ENCODE measurements at places on chromosomes 6 and 20. TPM values are rescaled to one million over a fixed set of nuclear protein-coding genes. Genes with fewer than 3 reads are reported as not detected.

MYB gene
- 0.09 TPM for polyA plus RNA-seq

DNA sequence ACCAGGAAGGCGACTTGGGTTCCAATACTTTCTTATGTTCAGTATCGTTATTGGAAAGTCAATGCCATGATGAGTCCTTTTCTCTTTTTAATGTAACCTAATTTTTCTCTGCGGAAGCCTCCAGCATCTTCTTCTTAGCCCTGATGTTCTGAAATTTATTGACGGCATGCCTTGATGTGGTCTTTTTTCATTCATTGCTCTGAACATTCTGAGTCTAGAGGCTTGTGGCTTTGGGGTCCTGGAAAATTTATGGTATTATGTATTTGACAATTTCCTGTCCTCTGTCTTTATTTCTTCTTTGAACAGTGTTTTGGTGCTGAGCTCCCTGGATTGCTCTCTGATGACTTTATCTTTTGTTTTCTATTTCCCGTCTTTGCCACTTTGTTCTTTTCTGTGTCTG, 28.7 kb upstream of the MAS1 start:
- DNase-seq: no peak

DNA sequence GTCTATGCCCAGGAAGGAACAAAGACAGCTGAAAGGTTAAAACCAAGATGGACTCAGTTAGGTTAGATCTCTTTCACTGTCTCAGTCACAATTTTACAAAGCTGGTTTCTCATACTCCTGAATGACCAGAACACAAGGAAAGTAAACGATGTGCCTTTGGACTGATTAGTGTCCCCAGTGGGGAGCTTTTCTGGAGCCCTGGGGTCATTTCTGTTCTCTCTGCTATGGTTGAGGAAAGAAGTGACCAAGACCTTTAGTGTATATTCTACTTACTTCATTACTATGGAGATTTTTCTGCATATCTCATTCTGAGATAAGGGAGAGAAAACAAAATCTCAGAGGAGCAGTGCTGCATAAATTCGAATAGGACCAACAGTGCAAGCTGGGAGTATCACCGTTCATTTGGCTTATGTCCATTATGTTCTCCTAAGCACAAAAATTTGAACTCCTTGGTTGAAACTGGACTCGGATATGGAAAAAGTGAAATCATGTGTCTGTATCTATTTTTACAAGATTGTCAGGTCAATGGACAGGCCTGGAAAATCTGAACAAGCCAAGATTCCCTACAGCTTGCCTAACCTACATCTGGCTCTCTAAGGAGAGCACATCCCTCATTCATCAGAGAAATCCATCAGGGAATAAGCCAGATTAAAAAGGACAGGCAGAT, 34.4 kb upstream of the ENPP1 start:
- no peak for DNase-seq

HMGCLL1 gene
- 0.33 TPM for polyA plus RNA-seq

GPX5 gene
- polyA plus RNA-seq: not detected

DNA sequence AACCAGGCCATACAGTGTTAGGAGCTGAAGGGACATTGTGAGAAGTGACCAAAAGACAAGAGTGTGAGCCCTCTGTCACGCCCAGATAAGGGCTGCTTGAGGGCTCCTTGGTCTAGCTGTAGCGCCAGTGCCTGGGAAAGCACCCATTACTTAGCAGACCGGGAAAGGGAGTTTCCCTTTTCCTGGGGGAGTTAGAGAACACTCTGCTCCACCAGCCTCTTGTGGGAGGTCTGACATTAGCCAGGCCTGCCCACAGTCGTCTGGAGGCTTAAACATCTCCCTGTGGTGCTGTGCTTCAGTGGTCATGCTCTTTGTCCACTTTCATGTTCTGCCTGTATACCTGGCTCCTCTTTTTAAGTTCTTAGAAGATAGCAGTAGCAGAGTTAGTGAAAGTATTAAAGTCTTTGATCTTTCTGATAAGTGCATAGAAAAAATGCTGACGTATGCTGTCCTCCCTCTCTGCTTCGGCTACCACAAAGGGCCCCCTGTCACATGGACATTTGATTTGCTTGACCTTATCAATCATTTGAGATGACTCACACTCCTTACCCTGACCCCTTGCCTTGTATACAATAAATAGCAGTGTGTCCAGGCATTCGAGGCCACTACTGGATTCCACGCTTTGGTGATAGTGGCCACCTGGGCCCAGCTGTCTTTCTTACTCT, 201.5 kb upstream of the ECI2 start:
- no peak for DNase-seq

DNA sequence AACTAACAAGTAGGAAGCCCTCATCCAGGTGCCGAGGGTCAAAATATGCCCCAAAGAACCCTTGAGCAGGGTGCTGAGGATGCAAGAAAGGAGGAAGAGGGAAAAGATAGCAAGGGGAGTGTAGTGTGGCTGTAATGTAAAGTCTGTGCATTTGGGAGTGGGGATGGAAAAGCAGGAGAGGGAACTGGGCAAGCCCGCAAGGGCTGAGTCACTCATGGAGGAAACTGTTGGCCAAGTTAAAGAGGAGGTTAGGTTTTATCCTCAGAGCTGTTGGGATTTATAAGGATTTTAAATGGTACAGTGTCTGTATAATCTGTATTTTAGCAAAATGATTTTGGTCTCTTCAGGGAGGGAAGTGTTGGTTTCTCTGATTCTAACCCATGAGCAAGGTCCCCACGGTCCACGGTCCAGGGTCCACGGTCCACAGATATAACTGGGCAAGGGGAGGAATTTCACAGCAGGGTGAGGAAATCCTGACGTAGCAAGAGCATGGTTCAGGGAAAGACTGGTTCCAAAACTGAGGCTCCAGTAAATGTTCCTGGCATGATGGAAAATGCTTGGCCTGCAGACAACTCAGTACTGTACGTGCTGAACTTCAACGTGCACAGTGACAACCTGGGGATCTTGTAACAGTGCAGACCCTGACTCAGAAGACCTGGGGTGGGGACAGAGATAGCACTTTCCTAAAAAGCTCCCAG, 759.8 kb downstream of the PTPRT start:
- DNase-seq: no peak

PTPRK gene
- 53.7 TPM for polyA plus RNA-seq

GRCh38 chr6:5229356-5229755, 31.4 kb downstream of the LYRM4 start:
- DNase-seq: no peak

OR2H2 gene
- not detected for polyA plus RNA-seq

THBS2 gene
- 95.8 TPM for polyA plus RNA-seq

COL21A1 gene
- polyA plus RNA-seq: 0.35 TPM

GRCh38 chr20:7723284-7723683, 217.0 kb downstream of the HAO1 start:
- no peak for DNase-seq

DNA sequence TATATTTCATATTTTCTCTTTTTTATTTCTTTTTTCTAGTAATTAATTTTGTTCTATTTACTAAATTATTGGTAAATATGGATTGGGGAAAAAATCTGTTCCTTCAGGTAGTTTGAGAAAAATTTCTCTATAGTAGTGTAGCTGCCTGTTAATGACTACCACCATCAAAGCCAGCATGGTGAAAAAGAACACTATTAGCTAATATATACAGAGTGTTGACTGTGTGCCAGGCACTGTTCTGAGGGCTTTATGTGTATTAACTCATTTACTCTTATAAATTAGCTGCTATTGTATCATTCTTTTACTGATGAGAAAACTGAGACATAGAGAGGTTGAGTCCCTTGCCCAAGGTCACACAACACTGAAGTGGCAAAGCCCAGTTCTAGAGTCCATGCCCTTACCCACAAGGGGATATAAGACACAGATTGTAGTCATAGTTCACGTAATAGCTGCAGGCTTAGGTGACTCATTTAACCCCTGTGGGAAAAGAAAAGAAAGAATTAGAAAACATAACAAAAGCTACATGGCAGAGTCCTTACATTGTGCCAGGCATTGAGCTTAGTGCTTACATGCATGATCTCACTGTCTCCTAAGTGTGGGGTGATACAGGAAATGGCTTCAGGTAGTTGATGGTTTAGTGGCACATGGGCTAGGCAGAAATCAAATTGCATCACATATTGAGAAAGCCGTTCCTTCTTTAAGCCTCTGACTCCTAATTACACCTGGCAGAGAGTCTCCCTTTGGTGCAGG, 12.2 kb upstream of the AKIRIN2 start:
- no peak for DNase-seq

- no peak for DNase-seq
Measured at GRCh38 chr20:29296256-29297230, 1960.9 kb upstream of the DEFB115 start.

GRCh38 chr6:38676974-38677544, 25.9 kb downstream of the GLO1 start:
- no peak for DNase-seq

- no peak for DNase-seq
Measured at GRCh38 chr6:123681957-123682462, 45.3 kb upstream of the TRDN start.

DNA sequence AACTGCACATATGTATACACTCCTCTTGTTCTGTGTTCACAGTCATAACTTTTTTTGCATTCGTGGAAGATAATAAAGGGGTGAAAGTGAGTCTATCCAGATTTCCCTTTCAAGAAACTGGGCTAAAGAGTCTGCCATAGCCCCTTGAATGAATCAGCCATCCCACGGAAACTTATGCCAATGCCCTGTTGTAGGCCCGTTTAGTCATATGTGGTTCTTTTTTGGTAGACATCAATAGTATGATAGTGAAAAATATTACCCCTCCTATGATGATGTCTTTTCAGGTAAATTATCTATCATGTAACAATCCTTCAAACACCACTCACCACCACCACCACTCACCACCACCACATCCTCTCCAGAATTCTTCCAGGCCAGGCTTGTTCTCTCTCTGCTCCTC, 99.9 kb upstream of the MYLIP start:
- DNase-seq: no peak

DNA sequence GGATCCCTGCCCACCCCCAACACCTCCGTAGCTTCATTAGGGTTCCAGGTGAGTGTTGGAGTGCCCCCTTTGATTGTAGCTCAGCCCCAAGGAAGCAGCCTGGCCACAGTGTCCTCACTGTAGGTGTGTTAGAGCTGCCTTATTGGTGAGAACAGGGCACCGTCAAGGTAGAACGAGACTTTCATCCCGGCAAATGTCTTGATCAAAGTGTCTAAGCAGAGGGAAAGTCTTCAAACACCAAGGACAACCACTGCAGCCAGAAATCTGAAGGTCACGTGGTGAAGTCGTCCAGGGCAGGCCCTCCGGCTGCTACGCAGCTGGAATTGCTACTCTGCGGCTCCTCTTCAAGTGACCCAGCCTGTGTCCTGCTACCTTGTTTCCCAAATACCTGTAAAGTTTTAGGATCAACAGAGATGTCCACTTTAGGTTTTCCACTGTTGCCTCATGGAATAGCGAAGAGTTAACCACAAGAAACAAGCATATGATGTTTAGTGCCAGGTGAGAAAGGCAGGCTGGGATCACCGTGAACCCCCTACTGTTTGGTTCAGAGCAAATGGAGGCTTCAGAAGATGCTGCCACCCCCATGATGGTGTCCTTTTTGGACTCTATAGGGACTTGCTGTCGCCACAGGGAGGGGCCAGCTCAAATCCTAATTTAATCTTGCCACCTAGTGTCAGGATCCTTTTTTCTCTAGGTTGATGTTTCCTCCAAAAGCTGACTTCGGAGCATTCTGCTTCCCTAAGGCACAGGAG, 1.7 kb upstream of the DLL1 start:
- DNase-seq: no peak

- DNase-seq: no peak
Measured at GRCh38 chr6:50585441-50586330, 127.6 kb upstream of the TFAP2D start.

- no peak for DNase-seq
Measured at GRCh38 chr20:35680452-35681183, 15.9 kb upstream of the CPNE1 start.

- DNase-seq: no peak
Measured at GRCh38 chr20:57398231-57398821, 7.1 kb downstream of the RBM38 start.

DNA sequence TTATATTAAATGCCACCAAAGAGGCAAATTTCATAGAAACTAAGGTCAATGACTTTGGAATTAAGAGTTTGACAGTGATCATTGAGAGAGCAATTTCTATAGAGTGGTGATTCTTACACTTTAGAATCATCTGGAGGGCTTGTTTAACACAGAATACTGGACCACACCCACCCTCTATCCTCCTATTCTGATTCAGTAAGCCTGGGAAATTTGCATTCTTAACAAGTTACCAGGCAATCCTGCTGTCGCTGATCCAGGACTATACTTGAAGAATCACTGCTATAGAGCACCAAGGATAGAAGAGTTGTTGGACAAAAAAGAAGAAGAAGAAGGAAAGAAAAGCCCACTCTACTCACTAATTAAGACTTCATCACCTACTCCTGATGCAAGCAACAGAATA, 21.3 kb upstream of the TBX18 start:
- DNase-seq: no peak

RIPOR2 gene
- polyA plus RNA-seq: 7.3 TPM

DNA sequence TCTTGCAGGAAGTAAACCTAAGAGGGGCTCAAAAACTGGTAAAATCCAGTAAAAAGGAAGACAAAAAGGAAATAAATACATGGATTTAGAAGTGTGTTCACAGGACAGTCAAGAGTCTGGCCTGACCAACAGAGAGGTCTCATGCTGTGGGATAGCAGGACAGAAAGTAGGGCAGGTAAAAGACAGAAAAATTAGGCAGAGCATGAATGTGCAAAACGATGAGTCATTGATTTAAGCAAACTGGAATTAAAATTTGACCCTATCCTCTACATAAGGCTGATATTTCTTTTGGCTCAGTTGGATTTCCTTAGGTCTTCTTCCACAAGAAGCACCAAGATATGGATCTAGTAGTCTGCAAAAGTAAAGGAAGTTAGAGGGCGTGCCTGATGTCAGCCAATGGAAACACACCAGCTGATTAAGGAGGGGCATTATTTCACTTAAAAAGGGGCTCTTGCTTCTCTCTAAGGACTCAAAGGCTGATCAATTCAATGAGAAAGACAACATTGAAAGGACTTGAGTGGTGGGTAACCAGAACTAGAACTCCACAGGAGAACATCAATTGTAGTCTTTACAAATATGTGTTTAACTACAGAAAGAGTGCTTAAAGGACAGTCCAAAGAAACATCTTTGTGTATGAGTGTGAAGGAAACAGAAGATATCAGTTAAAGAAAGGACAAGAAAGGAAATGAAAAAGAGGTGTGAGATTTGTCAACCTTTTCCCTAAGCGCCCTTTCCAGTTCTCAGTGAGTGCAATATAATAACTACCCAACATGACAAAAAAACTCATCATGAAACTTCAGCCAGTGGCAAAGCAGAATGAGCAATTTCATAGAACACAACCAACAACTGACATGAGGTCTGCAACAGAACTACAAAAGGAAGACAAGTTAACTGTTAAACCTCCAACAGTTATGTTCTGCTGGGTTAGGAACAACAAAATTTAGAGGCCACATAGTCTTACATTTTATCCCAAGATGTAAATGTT, 19.4 kb upstream of the MYB start:
- DNase-seq: no peak

GRCh38 chr20:53773792-53774401, 180.3 kb upstream of the ZNF217 start:
- DNase-seq: peak; percentile 78
